ENCODE measurements at places on chromosomes 7 and 10.
A peak's percentile ranks its signal among the peaks of the same experiment; 100 is the strongest.

DNA sequence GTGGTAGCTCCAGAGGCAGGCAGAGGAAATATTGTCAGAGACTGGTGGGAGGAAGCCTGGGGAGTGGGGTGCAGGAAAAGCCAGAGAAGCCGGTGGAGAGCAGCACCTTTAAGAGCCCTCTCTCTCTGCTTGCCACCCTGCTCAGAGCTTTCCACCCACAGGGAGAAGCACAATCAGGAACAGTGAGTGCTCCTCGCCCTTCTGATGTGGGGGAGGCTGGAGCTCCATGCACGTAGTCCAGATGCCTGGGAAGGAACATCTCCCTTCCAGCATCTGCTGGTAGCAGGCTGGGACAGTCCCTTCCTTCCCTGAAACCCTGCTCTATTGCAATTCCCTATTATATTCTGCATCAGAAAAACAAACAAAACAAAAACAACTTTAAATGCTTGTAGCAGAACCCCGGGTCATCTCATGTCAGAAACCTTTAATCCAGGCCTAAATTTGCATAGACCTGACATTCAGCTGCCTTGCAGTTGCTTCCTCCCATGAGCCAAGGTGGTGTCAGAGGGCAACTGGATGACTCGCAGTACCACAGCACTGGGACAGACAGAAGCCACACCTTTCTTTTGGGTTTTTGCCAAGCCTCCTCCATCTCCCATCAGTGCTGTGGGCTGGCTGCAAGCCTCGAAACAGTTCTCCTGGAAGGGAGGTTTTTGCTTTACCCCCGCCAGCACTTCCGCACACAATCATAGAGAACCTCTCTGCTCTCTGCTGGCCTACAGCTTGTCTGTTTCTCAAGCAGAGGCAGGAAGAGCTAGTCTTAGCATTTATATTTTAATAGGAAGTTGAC, 13.1 kb downstream of the AVPI1 start:
- no peak for DNase-seq

- DNase-seq, result no peak
Observed at GRCh38 chr7:107728276-107728675, 15.7 kb upstream of the CBLL1 start.

DNA sequence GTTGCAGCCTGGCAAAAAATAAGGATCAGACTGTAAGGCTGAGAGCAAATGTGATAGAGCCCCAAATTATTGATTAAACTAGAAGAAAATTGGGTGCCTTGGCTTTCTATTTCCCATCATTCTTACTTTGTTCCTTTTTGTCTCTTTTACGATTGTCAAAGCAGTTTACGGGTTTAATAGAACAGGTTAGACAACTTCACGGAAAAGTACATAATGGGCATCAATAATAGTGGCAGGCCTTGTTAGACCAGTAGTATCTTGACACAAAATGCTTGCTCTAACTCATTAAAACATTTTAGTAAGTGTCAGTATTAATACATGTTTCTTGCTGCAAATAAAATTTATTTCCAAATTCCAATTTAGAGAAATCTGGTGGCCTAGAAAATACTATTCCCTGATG, 14.5 kb upstream of the GGCT start:
- DNase-seq, result no peak

GRCh38 chr7:45882465-45882810, 5.8 kb upstream of the IGFBP1 start:
- no peak for DNase-seq

GRCh38 chr10:111030042-111030750, 46.6 kb upstream of the ADRA2A start:
- no peak for DNase-seq

DNA sequence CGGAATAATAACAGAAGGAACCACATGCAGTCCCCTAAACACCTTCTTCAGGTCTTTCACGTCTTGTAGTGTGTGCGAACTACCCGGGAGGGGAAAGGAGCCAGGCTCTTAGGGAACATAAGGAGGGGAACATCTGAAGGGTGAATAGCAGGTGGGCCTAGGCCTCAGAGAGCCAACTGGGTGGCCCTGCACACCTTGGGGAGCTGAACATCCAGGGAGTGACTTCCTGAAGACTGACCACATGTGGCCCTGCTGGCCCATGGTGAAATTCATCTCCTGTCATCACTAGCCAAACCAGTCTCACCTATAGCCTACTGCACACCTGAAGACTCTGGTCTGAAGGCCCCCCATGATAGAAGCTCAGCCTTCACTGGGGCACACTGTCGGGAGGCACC, 5.6 kb downstream of the CALML3 start:
- DNase-seq, result peak; percentile 28

DNA sequence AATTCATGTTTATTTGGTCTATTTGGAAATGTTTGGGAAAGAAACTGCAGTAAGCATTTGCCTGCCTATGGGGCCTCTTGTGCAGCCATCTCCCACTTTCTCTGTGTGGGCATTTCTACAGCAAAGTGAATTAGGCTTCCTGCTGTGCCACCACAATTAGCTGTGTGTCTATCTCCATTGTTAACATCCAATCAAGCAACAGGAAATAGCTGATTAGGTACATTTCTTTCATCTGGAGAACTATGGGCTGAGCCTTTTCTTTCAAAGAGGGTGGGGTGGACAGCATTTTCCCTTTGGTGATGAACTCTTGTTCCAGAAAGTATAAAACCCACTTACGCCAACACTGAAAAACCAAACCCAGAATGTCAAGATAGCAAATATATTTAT, 640.0 kb downstream of the ACTR3B start:
- no peak for DNase-seq

DNA sequence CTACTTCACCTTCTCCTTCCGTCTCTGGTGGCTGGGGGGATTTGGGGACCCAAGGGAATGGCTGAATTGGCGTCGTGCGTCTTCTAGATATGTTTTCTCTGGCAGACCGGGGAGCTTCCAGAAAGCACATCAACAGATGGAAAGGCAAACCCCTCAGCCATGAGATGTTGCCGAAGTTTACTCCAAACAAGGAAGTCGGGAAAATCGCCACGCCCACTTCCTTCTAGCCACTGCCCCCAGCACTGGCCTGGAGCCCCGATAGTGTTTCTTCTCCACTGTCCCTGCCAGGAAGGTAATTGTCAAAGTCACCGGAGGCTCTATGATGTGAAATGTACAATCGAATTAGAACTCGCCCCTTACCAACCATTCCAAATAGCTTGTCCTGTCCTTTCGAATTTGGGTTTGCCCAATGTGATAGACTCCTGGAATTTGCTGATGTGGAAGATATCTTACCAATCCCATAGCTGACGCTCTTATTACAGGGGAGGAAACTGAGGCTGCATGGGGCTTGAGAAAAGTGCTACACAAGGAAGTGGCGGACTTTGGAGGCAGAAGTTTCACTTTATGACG, 191.0 kb downstream of the LSM5 start:
- DNase-seq, result no peak

DNA sequence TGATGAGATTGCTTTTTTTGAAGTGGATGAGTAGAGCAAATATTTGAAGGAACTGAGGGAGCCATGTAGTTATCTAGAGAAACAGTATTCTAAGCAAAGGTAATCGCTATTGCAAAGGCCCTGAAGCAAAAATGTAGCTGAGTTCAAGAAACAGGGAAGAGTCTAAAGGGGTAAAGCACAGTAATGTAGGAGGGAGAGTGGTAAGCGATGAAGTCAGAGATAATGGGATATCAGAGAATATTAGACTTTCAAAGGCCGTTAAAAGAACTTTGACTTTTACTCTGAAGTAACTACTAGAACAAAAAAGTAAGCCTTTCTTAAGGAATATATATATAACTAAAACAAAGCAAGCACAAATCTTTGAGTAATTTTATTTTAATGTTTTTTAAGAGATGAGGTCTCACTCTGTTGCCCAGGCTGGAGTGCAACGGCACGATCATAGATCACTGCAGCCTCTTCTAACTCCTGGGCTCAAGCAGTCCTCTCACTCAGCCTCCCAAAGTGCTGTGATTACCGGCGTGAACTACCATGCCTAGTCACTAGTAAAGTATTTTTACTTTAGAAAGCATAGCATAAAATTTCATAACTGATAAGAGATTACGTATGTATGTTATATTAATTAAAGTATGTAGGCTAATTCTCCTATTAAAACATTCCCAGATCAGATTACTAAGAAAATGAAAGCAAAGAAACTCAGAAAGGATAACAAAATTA, 61.7 kb upstream of the OIT3 start:
- DNase-seq, result no peak

DNA sequence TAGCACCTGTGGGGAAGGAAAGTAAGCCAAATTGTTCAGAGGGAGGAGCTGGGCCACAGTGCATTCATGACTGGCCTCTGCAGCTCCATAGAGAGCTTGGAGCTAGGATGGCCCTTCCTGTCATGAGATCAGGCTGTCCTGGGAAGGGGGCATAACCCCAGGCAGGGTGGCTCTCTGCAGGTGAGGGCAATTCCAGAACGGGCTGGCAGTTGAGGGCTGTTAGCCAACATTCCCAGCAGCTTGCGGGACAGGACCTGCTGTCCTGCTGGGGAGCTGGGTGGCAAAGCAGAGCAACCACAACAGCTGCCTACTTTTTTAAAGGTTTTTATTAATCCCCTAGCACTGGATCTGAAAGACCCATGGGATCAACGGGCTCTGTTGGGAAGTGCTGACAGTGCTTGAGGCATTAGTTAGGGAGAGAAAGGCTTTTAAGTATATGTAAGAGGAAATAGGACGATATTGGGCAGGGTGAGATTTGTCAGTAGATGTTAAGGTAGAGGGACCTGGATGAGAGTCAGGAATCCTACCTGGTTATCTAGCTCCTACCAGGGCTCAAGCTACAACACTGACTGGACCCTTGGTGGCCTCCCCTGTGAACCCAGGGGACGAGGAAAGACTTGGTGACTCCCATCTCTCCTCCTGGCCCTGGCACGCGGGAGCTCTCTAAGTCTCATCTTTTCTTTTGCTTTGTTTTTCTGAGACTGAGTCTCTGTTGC, 77.8 kb downstream of the NAMPT start:
- DNase-seq, result no peak

- DNase-seq, result no peak
Observed at GRCh38 chr10:124535731-124536495, 74.3 kb downstream of the LHPP start.

GRCh38 chr10:16832351-16833080, 15.3 kb upstream of the RSU1 start:
- no peak for DNase-seq

GRCh38 chr10:114388275-114388674, 16.0 kb downstream of the AFAP1L2 start:
- DNase-seq, result no peak

GRCh38 chr7:105677817-105678573, 96.7 kb upstream of the EFCAB10 start:
- DNase-seq, result peak; percentile 73

- DNase-seq, result no peak
Observed at GRCh38 chr10:60827791-60828488, 49.7 kb downstream of the CDK1 start.

DNA sequence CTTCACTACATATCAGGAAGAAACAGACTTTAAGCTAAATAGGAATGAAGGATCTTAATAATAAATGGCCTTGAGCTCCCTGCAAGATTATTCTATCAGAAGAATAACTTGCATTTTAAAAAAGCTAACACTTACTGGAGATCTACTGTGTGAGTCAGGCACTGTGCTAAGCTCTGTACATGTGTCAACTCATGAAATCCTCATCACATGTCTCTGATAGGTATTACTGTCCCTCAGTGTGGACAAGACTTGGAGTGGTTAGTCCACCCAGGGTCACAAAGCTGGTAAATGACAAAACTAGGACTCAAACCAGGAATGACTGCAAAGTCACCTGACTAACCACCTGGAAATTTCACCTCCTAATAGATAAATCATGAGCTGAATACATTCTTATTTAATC, 57.1 kb upstream of the KCTD7 start:
- no peak for DNase-seq

- no peak for DNase-seq
Observed at GRCh38 chr10:78609976-78610375, 458.8 kb upstream of the ZMIZ1 start.

DNA sequence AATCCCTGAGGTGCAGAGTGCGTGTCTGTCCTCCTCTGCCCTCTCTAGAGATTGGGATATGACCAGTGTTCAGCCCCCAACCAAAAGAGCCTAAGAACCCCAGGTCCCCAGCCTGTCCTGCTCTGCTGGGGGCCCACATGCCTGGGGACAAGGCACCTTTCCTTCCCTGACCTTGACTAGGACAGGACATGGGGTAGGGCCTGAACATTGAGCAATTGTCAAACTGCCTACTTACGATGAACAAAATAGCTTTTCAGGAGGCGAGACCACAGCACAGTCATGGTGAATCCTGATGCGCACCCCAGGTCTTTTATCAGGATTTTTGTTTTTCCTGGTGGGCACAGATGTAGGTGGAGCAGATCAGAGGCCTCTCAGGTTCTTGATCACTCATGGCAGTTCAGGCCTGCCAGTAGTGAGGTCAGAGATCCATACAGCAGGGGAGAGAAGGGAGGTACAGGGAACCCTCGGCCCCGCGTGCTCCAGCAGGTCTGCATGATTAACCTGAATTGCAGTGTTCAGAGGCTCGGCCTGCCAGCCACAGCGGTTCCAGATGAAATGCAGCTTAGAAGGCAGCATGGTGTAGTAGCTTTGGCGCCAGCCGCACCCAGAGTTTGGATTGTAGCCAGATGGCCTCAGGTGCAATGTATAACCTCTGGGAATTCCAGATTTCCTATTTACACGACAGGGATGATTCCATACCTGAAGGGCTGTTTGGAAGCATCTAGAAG, 191.3 kb downstream of the CUX1 start:
- DNase-seq, result no peak

GRCh38 chr7:9889554-9889953, 1084.1 kb upstream of the PHF14 start:
- DNase-seq, result no peak

- peak; percentile 50 for DNase-seq
Observed at GRCh38 chr7:30646154-30646553, 36.1 kb downstream of the CRHR2 start.

GRCh38 chr10:123017421-123018165, 8.8 kb downstream of the ACADSB start:
- DNase-seq, result no peak

GRCh38 chr7:102721-103120, 89.7 kb upstream of the FAM20C start:
- DNase-seq, result no peak

DNA sequence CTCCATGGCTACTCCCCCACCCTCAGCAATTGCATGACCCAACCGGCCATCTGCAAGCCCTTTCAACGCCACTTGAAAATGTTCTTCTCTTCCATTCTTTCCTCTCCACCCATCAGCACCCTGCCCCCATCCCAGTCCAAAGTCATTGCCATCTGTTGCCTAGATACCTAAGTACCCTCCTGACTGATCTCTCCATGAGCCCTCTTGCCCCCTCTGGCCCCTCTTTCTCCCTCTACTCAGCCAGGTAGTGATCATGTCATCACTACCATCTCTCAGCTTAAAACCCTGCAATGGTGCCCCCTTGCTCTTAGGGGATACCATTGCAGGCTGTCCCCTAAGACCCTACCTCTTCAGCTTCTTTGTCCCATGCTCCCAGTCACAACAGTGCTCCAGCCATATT, 30.5 kb upstream of the BTRC start:
- no peak for DNase-seq

DNA sequence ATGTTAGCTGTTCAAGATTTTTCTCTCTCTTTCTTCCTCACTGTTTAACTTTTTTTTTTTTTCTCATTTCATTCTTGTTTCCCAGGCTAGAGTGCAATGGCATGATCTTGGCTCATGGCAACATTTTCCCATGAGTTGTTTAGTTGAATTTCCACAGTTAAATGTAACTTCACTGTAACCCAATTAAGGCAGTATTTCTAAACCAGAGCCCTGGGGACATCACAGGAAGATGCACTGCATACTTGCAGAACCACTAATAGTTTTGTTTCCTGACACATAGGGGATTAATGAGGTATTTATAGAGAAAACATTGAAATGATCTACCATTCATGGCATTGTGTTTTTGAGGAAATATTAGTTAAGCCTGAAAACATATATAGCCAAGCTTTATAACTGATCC, 795.6 kb upstream of the GHITM start:
- no peak for DNase-seq

- no peak for DNase-seq
Observed at GRCh38 chr7:64870656-64871055, 32.4 kb upstream of the ZNF273 start.

Measured in activated CD8-positive, alpha-beta memory T cell treated with anti-CD3 and anti-CD28 coated beads, Interleukin-2, amount 50 U/mL, for 48 hours (primary cell).